ENCODE measurements at places on chromosomes 7 and 10. TPM values are rescaled to one million over a fixed set of nuclear protein-coding genes. Genes with fewer than 3 reads are reported as not detected.

GRCh38 chr10:129645487-129645886, 178.4 kb downstream of the MGMT start:
- no peak for DNase-seq

GRCh38 chr7:115113776-115114175, 191.9 kb downstream of the MDFIC start:
- DNase-seq: no peak

- no peak for DNase-seq
Measured at GRCh38 chr7:132498319-132498718, 78.0 kb downstream of the PLXNA4 start.

DNA sequence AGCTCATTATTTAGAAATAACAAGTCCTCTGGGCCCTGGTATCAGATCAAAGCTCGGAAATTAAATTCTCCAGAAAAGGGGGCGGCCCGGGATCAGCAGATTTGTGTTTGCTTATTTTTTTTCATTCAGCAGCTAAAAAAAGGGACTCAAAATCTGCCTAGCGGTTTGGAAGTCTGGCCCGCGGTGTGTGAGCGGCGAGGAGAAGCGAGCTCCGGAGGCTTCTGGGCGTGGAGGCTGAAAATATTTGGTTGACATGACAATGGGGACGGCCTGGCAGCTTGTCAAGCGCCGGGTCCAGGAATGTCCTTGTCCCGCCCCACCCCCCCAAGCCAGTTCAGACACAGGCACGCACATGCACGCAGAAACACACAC, 43.4 kb downstream of the FOXL3 start:
- DNase-seq: no peak

The OR6V1 gene
- total RNA-seq: not detected

DNA sequence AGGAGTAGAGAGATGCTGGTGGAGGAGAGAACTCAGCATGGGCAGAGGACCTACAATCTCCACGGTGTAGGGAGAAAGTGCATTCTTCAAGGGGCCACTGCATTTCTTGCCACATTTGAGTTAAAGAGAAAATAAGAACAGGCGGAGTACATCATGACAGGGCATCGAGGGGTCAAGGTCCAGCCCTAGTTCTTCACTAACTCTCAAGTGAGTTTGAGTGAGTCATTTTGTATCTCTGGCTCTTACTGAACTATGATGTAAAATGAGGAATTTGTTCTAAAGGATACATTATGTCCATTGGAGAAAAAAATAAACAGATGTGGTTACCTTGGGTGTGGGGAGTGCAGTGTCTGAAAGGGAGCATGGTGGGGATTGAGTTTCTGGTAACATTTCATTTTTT, 182.9 kb downstream of the XPNPEP1 start:
- no peak for DNase-seq

The HPS1 gene
- total RNA-seq: 34.8 TPM

- DNase-seq: no peak
Measured at GRCh38 chr10:11528286-11528685, 83.2 kb downstream of the USP6NL start.

- DNase-seq: no peak
Measured at GRCh38 chr7:87148332-87148955, 3.8 kb upstream of the DMTF1 start.

The C7orf33 gene
- not detected for total RNA-seq

GRCh38 chr10:114911052-114911711, 26.8 kb upstream of the TRUB1 start:
- no peak for DNase-seq

DNA sequence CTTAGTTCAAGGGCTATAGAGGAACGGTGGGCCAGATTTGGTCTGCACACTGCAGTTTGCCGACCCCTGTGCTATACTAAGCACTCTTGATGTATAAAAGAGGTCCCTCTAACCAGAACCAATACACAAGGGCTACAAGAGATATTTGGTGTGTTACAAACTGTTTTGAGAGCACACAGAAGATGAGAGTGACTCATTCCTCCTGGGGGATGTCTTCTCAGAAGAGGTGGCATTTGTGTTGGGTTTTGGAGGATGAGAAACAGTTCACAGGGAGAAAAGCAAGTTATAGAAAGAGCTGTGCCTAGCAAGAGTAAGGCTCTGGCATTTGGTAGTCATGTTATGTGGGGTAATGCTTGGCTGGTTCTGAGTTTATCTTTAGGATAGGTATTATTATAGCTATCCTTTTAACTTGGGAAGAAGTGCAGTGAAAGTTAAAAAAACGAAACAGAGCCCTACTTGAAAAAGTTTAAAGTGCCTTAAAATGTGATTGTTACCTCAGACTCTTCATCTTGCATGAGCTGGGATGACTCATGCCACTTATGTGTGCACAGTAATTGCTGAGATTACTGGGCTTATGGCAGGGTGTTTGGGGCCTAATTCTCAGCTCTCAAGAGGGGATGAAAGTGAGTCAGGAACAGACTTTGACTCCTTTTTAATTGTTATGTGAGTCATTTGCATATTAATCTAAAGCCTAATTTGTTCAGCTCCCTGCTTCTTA, 160.4 kb downstream of the KIF20B start:
- no peak for DNase-seq

GRCh38 chr7:44057849-44058758, 7.3 kb downstream of the PGAM2 start:
- DNase-seq: peak; percentile 72

DNA sequence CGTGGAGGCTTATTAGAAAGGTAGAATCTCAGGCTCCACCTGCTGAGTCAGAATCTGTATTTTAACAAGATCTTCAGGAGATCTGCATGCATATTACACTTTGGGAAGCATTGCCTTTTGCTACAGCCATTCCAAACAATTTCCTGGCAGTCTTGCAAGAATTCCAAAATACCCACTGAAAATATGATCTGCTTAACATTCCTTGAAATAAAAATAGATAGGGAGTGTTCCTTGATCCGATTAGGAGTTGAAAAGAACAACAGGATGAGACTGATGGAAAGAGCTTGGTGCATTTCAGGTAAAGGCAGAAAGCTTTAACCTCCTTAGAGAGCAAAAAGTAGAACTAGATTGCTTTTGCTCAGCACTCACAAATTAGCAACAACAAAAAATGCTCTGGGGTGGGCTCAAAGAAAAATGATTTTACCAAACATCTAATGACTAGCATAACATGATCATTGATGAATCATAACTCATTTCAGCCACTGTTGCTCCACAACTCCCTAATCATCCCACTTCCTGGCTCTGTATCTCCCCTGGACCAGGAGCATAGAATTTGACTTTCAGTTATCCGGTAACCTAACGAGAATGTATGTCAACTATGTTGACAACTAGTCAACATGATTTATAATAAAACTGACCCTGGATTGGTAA, 115.2 kb downstream of the RNLS start:
- DNase-seq: no peak

- DNase-seq: no peak
Measured at GRCh38 chr7:101624246-101625001, 4.7 kb downstream of the MYL10 start.

The UPP1 gene
- total RNA-seq: 27.9 TPM

- no peak for DNase-seq
Measured at GRCh38 chr7:136530831-136531230, 337.6 kb upstream of the CHRM2 start.

DNA sequence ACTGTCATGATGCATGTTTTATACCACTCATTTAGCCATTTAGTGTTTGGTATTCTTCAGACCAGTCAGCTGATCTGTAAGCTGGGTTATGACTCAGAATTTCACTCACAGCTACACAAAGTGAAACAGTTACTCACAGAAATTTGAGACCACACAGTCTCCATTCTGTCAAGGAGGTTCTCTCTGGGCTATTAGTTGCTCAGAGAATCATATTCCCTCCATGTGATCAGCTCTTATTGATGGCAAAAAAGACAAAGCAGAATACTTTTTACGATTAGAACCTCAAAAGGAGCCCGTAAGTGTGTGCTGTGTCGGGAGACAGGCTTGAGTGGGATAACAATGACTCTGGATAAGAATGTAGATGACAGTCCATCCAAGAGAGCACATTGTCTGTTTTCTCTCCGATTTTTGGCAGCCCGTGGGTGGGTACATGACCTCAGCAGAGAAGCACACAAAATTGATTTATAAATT, 277.6 kb upstream of the SORCS1 start:
- DNase-seq: no peak

DNA sequence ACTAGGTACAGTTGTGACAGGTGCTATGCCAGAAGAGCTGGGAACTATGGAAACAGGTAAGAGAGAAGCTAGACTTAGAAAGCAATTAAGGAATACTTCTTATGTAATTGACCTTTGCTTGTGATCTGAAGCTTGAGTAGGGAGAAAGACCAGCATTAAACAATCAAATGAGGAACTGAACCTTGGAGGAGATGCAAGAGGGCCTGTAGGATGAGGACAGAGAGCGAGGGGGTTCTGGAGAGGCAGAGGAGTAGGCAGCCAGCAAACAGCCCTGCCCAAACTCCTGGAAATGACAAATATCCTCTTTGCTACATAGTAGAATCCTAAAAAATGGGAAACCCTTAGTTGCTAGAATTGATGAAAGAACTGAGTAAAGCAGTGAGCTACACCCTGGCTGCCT, 41.6 kb upstream of the FAM204A start:
- DNase-seq: no peak

- no peak for DNase-seq
Measured at GRCh38 chr10:33137356-33138005, 179.5 kb upstream of the ITGB1 start.

- no peak for DNase-seq
Measured at GRCh38 chr10:116080553-116080952, 192.5 kb downstream of the GFRA1 start.
